ENCODE measurements at places on chromosomes 5 and 9.

DNA sequence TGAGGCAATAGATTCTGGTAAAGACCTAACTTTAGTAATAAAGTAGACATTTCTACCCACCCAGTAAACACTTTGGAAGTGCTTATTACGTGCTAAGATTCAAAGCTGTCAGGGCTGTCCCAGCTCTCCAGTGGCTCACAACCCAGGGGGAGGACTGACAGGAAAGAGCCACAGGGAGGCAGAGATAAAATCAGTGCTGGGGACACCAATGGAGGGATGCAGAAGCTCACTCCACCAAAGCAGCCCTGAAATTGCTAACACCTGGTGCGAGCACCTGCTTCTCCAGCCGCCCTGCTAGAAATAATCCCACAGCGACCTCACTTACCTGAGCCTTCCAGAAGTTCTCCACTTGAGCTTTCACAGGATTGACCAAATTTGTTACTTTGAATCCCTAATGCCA, 501.0 kb downstream of the BNC2 start:
- DNase-seq, result no peak

DNA sequence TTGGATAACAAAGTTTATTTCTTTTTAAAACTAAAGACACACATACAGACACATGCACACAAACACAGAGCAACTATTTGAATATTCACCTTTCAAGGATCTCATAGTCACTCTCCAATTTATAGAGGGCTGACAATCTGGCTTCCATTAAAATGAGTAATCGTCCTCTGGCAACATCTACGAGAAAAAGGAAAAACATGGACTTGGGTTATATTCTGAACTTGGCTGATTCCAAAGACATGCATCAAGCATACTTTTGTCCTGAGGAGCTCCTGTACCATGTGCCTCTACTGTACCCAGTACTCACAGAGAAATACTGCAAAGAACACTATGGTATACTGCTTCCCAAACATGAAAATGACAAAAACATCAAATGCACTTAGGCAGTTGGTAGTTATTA, 15.4 kb downstream of the IARS1 start:
- DNase-seq, result no peak

- no peak for DNase-seq
Observed at GRCh38 chr5:130171699-130172098, 267.4 kb downstream of the CHSY3 start.

DNA sequence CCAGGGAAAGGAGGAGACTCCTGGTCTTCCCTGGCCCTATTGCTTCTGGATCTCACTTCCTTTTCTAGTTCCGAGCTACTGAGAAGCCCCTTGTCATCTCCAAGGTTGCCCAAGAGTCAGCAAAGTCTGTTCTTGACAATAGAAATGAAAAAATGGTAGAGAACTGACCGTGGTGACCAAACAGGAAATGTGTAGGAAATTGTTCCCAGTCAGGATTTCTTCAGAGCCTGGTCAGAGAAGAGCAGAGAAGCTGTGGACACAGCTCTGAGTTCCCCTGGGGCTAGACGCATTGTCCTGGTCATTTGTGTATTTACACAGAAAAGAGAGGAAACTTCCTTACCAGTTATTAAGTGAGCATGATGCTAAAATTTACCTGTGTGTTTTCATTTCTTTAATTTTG, 35.6 kb downstream of the S1PR3 start:
- no peak for DNase-seq

DNA sequence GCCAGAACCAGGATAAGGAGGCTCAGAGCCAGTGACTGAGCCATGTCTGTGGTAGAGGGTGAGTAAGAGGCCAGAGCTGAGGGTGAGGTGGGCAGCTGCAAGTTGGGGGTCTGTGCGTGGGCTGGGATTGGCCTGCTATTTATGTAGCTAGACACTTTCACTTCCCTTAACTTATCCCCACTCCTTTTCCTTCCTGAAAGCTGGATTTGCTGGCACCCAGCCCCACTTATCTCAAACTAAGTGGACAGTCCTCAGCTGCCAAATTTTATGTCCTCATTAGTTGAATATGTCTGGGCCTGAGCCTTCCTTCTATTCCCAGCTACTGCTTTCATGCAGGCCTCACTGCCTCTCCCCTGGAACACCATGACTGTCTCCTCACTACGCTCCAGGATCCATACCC, at the start of gene CCL21:
Gene CCL21, minus strand, starts transcription at position 114 of the 400 bp plus-strand sequence. Its CDS starts 70 bp downstream, at position 44.
- DNase-seq, result no peak

GRCh38 chr9:115694991-115695390, 458.6 kb upstream of the PAPPA start:
- DNase-seq, result no peak

DNA sequence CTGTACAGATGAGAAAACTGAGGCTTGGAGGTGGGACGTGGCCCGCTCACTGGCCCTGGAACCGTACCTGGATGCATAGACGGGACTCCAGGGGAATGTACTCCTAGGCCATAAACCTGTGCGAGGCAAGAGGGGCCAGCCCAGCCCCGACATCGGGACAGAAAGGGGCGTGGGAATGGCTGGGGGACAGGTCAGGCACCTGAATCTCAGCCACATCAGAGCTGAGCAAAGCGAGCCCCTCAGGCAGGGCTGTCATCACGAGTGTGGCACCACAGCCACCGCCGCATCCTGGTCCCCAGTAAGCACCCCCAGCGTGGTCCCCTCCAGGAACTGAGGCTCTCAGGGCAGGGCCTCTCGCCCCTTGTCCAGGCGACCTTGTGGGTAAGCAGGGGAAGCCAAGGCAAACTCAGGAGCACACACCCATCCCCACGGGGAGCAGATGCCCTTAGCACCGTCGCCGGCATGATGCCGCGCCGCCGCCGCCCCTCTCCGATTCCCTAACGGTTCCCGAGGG, 16.5 kb downstream of the NACC2 start:
- no peak for DNase-seq

Measured in DMS79 (cell line).